ENCODE measurements at places on chromosomes 5 and 9.

- DNase-seq = no peak
Measured at GRCh38 chr5:93608855-93609254, 25.8 kb downstream of the NR2F1 start.

- DNase-seq = no peak
Measured at GRCh38 chr9:112819635-112820496, 69.3 kb downstream of the SNX30 start.

- DNase-seq = no peak
Measured at GRCh38 chr9:84838879-84839278, 169.3 kb downstream of the NTRK2 start.

GRCh38 chr5:78235289-78235688, 59.2 kb downstream of the AP3B1 start:
- no peak for DNase-seq

GRCh38 chr5:10563945-10564837, at the start of gene ANKRD33B:
TSS of gene ANKRD33B (plus strand) at chr5:10564070. CDS start at chr5:10564468, 398 bp downstream.
- DNase-seq = peak; percentile 66

Data from T-helper 1 cell (primary cell).